ENCODE measurements at places on chromosomes 7 and 10. TPM values are rescaled to one million over a fixed set of nuclear protein-coding genes. Genes with fewer than 3 reads are reported as not detected.

GRCh38 chr10:47164126-47164799, 135.7 kb upstream of the GDF10 start:
- DNase-seq, result no peak

DNA sequence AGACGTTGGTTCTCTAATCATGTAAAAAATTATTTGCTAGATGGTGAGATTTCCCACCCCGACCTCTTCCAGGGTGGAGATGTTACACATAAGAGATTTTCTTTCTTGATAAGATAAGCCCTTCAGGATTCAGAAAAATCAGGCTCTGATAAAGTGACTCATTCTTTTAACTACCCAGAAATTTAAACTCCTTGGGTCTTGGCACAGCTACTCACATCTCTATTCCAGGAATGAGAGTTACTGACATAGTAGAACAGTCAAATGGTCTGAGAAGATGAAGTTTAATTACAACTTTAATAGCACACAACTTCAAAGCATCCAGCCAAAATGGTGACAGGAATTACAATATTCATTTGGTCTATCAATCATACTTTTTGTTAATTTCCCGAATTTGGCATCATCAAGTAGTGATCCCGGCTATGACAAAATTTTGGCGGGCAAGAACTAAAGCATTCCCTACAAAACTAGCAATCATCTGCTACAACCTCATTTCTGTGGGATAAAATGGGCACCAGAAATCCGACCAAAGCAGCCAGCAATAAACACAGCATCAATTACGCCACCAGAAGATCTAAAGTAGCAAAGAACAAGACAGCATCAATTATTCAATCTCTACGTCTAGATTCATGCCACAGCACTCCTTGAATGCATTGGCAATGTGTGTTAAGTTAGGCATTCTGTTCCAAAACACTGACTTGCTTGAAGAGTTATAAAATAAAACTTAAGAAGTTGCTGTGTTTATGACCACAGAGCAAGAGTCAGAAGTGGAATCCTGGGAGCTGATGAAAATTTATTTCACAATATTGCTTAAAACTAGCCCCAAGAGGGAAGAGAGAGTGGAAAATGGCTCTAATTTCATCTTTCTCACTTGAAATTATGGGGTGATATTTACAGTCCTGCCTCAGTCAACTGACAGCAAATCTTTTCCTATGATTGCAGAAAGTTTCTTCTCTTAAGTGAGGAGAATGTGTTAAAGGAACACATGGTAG, 565.7 kb upstream of the ANKRD30A start:
- no peak for DNase-seq

Gene FGL2
- 34.4 TPM for total RNA-seq

- DNase-seq, result no peak
Measured at GRCh38 chr7:151724250-151724915, 152.5 kb downstream of the PRKAG2 start.

Gene RET
- 0.64 TPM for total RNA-seq

DNA sequence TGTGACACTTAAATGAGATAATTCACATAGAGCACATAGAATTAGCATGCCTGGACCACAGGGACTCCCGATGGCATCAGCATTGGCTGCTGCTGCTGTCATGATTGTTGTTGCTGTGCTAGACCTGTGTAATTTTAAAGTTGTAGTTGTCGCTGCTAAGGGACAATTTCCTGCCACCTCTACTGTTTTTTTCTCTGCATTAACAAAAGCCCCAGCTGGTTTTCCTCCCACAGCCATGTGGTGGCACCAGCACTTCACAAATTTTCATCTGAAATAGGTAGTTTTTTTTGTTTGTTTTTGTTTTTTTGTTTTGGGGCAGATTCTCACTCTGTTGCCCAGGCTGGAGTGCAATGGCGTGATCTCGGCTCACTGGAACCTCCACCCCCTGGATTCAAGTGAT, 25.4 kb upstream of the PRXL2A start:
- no peak for DNase-seq

GRCh38 chr10:102003541-102003940, 52.4 kb downstream of the ARMH3 start:
- no peak for DNase-seq
